Ureter (tissue), 1 donor: ENCODE measurements at places on chromosomes 7 and 10.
A peak's percentile ranks its signal among the peaks of the same experiment; 100 is the strongest.

DNA sequence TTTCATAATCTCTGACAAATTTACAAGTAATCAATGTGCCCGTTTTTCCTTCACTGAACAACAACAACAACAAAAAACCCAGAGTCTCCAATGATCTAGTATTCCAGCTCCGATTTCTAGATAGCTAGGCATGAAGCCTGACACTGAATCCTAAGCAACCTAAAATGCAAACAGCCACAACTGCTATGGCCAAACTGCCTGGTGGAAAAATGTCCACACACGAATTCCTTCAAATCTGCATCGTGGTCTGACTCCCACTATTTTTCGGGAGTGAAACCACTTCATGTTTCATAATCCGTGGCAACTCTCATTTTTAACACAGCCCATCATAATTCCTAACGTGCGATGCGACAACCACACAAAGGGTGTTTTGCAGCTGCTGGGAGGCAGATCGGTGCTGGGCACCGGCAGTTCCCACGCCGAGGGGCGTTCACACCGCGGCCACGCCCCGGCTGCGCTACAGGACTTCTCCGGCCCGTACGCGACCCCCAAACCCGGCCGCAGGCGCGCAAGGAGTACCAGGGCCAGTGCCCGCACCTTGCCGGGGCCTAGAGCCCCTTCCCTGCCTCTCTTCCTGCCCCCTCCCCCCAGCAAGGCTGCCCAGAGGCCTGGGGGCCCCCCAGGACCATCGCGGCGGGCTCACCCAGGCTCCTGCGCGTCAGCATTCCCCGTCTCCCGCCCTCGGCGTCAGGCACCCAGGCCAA, 814 bp downstream of the RUFY2 start:
- peak; percentile 45 for DNase-seq

DNA sequence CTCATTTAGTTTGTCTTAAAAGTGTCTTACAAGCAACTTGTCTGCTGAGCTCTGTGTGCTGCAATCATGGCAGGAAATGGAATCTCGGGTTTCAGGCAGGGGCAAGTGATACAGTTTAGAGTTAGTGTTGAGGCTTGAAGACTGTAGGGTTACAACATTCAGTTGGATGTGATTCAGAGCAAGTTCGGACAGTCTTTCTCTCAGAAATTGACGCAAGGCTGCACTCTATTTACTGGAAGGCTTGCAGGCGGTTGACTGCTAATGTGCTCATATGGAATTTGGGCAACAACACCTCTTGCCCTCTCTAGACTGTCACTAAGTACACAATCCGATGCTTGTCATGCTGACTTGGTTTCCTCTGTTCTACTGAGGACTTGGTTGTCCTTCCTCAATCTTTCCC, 161.7 kb upstream of the BMPER start:
- no peak for DNase-seq

GRCh38 chr7:136687693-136688322, 180.6 kb upstream of the CHRM2 start:
- DNase-seq, result no peak

GRCh38 chr10:89651205-89651915, 6.3 kb upstream of the PANK1 start:
- no peak for DNase-seq

- DNase-seq, result no peak
Observed at GRCh38 chr10:7436490-7437100, 25.8 kb upstream of the SFMBT2 start.

GRCh38 chr7:49520951-49521350, 252.5 kb upstream of the VWC2 start:
- DNase-seq, result no peak

GRCh38 chr7:131602994-131603372, 46.6 kb upstream of the PODXL start:
- no peak for DNase-seq

DNA sequence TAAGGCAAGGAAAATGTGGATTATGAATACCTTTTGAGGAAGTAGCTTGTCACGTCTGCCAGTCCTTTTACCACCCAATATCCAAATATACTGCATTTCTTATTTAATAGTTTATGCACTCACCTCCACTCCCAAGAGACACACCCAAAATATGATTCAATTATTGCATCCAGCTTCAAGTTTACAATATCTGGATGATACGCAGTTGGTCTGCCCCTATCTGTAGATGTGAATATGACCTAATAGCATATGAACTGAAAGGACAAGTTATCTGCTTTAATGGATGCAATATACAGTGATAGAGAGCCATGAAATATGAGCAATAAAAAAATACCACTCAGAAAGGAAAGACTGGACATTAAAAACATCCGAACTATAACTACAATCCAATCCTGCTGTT, 159.4 kb upstream of the MAGI2 start:
- no peak for DNase-seq

DNA sequence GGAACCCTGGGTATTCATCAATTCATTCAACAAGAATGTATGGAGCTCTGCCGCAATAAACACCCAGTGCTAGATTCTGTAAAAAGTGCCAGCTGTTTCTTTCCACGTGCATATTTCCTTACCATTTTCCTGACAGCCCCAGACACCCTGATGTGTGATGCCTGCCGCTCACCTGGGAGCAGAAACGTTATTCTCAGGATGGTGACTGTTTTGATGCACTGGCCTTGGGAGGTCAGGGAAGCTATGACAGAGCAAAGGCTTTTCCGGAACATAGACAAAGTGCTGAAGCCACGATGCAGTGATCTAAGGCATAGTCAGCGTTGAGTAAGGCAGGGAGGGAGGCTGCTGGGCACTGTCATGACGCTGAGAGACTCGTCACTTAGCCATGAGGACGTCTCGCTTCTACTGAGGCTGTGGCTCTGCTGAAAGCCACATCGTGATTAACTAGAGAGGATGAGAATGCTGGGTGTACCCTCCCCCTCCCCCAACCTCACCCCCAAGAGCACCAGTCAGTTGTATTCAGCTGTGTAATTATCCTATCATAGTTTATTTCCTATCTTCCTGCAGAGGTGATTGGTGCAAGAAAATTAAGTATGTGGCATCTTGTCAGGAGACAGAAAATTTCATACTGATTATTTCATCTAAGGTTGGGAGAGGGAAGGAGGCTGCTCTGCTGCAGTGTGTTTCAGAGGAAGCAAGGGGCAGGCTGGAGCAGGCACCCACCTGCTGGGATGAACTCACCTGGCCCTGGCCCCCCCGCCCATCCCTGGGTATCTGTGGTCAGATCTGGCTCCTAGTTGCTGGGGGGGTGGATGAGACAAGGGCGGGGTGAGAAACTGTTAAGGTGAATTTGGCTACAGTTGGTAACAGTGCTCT, 48.8 kb upstream of the SMNDC1 start:
- DNase-seq, result no peak

GRCh38 chr10:76291175-76291574, 859.8 kb downstream of the LRMDA start:
- DNase-seq, result no peak

GRCh38 chr7:42479452-42479815, 242.4 kb upstream of the GLI3 start:
- DNase-seq, result no peak

DNA sequence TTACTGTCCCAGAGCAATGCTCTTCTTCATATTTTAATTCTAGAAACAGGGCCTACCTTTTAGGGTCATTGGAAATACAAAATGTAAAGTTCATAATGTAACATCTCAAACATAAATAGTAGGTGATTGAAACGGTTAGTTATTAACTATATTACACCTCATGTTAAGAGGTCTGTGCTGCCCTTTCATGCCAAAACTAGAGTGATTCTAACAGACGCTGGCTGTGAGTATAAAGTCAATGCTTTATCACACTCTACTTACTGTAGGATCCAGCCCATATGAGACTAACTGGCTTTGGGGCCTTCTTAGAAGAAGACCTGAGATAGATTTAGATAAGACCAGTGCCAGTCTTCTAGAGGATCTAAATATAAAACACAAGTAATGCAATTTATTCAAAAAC, 966.1 kb upstream of the SORCS1 start:
- no peak for DNase-seq

DNA sequence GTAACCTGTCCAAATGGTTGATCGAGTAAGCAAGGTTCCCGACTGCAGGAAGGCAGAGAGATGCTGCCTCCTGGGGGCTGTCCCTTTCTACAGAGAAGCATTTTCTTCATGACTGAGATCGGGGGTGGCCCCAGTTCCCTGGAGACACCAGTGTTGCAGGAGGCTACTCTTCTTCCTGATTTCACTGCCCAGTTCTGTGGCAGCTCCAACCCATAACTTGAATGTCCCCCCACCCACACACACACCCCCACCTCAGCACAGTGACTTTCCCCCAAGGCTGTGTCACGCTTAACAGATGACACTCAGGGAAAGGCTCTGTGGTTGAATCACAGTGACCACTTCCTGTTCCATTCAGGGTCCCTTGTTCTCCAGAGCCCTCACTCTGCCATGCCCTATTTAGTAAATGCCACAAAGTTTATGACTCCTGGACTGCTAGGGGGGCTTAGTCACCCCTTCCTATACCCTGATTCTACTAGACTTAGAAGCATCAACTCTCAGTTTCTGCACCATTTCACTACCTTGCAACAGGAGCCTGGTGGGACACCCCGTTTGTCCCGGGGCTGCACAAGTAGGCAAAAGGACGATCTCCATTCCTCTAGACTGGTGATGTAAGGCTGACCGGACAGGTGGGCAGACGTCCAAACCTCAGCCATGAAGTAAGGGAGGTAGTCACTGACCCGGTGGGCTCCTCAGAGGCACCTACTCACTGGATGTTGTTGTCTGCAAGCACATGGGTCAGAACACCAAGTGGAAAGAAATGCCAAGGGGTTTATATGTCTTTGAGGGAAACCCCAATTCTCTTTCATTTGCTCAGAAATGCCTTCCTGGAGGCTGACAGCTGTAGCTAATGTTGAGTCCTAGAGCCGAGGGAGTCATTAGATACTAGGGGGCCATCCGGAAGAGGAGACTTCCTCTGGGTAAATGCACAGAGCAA, 31.3 kb upstream of the SMC3 start:
- DNase-seq, result no peak

DNA sequence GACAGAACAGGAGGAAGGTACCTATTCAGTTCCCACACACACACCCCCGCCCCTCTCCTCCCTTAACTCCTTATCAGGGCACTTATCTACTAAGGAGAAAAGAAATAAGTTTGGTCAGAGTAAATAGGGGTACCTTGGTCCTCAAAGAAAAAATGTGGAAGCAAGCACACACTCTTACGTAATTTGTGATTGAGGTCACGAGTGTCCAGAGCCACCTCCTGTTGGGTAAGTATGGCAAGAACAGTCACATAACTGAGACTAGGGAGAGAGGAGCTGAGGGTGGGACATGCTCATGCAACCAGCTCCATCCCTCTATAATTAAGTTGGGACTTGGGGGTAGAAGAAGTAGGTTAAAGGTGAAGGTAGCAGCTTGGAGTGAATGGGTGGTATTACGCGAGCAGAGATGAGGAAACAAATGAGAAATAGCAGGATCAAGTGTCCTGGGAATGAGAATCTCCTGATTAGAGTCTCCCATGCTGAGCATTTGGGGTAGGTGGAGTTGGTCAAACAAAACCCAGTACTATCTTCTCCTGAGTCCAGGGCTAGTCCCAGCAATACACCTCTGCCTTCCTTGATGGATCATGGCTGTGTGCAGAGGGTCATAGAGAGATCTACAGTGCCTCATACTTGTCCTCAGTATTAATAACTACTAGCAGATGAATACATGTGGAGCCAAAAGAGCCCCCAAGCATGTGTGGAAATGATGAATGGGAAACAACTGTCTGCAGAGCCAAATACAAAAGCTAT, 77.1 kb downstream of the GSAP start:
- no peak for DNase-seq

DNA sequence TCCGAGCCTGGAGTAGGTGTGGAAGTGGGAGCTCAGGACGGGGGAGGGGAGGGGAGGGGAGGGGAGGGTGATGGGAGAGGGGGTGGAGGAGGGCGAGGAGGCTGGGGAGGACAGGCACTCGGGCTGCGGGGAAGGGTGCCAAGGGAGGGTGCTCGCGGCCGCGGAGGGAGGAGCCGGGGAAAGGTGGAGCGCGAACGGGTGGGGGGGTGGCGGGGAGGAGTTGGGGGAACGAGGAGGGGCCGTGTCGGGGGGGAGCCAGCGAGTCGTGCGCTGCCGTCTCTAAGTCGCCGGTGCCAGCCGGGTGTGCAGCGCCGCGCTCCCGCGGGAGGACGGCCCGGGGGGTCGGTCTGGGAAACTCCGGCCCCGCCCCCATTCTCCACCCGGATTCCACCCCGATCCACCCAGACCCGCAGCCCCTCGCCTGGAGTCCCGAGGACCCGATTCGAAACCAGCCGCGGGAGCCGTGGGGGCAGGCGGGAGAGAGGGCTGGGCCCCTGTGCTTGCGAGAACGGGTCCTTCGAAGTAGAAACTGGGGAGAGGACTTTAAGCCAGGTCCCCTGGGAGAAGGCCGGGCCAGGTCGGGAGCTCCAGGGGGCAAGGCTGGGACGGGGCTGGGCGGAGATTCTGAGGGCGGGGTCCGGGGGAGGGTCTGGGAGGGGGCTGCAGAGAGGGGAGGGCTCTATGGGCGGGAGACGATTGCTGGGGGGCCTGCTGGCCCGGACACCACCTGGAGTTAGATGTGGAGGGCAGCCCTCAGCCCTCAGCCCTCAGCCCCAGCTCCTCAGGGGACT, at the start of gene ZNF467:
Gene ZNF467, minus strand, starts transcription at position 143 of the 791 bp plus-strand sequence. CDS start 2,556 bp downstream, outside the sequence.
- DNase-seq, result peak; percentile 78

DNA sequence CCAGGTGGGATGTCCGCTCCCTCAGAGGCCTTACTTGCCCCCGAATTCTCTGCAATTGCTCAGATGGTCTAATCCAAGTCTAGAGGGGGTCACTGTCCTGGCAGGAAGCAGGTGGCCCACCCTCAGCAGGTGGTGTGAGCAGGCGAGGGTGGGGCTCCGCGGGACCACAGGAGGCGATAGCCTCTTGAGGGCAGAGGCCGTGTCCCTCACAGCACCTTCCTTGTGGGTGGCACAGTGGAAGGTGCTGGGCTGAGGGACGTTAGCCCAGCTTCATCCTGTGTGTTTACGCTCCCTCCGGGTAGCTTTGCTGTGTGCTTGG, 38.3 kb upstream of the INPP5A start:
- no peak for DNase-seq

GRCh38 chr7:156656598-156656997, 16.0 kb downstream of the RNF32 start:
- DNase-seq, result no peak

- DNase-seq, result no peak
Observed at GRCh38 chr7:139568813-139569490, 45.5 kb downstream of the CLEC2L start.

- DNase-seq, result peak; percentile 30
Observed at GRCh38 chr7:155945670-155946325, 133.5 kb upstream of the SHH start.

GRCh38 chr10:30803058-30803457, 173.5 kb upstream of the LYZL2 start:
- no peak for DNase-seq

- no peak for DNase-seq
Observed at GRCh38 chr10:48749254-48749787, 64.6 kb downstream of the WDFY4 start.

DNA sequence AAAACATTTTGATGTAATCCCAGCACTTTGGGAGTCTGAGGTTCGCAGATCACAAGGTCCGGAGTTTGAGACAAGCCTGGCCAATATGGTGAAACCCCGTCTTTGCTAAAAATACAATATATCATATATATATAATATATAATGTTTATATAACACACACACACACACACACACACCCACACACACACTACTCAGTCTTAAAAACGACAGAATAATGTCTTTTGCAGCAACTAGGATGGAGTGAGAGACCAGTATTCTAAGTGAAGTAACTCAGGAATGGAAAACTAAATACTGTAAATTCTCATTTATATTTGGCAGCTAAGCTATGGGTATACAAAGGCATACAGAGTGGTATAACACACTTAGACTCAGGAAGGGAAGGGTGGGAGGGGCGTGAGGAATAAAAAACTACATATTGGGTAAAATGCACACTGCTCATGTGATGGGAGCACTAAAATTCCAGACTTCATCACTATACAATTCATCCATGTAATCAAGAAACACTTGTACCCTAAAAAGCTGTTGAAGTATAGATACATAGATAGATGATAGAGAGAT, 231.2 kb upstream of the SEMA3A start:
- no peak for DNase-seq
